GM10248 (cell line): ENCODE measurements at places on chromosomes 6 and 20.

DNA sequence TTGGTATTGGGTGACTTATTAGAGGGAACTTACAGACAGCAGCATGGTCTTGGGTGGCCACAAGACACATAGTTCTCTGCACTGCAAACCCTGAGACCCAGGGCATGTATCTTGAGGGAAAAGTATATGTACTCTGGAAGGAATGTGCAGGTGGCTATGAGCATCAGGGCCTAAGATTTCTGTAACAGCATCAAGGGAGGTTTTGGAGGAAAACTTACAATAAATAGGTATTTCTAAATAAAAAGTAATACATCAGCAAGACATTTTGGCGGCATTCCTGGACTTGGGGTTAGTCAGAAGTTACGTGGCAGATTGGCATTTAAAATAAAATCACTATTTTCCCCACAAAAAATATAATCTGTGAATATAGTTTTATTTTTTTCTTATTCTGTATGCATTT, 8.0 kb upstream of the STX7 start:
- no peak for DNase-seq

- no peak for DNase-seq
Observed at GRCh38 chr20:59814840-59815340, 118.5 kb downstream of the SYCP2 start.

DNA sequence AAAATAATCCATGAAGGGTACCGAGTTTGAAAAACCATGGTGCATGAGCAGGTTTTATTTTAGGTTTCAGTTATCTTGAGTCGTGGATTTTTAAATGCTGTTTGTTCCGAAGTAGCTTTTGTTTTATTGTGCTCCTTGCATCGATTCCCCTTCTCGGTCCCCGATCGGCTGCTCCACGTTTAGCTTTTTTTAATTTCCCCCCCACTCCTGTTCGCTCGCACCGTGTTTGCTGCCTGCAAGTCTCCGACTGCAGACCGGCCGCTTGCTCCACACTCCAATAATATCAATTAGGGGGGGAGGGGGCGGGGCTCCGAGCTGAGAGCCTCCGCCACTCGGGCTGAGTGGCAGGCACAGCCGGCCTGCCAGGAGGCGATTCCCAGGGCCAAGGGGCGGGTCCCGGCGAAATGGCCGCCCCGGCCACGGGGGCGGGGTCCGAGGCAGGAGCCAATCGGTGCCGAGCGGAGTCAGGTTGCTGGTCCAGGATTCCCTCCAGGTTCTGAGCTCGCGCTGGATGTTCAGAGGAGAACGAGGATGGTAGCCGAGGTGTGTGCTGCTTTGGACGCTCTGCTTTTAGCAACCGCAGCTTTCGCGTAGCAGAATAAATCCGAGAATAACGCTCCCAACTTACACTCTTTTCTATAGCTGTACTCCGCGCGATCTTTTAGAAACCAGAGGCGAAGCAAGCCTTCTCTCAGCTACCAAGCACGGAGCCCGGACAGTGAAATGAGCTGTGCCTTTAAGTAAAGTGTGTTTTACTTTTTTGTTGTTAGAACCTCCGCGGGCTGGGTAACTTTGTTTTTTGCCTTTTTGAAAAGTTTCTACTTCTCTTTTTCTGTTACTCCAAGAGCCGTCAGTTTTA, at the start of gene EPHA7:
Gene EPHA7 (minus strand): TSS at position 256 of the 859 bp plus-strand sequence. CDS start 218 bp downstream, at position 38.
- DNase-seq = peak; percentile 81

GRCh38 chr6:46505693-46506512, 14.7 kb upstream of the RCAN2 start:
- no peak for DNase-seq

DNA sequence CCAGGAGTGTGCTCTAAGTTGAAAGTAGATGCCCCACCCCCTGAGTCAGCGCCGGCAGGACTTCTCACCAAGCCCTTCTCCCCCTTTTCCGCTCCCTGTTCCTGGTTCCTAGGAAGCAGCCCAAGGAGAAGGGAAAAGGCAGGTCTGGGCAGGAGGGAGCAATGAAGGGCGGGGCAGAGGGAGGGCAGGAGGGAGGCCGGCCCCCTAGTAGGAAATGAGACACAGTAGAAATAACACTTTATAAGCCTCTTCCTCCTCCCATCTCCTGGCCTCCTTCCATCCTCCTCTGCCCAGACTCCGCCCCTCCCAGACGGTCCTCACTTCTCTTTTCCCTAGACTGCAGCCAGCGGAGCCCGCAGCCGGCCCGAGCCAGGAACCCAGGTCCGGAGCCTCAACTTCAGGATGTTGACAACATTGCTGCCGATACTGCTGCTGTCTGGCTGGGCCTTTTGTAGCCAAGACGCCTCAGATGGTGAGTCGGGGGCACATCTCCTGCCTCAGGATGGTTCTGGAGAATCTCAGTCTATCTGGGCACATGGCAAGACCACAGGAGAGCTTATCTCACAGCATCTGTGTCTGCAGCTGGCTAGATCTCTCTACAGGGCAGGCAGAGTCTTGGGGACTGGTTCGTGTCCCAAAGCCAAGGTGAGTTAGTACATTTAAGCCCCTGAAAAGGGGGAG, at the start of gene PROCR:
Gene PROCR (plus strand): TSS at position 320 of the 681 bp plus-strand sequence. CDS start 83 bp downstream, at position 403.
- peak; percentile 50 for DNase-seq

DNA sequence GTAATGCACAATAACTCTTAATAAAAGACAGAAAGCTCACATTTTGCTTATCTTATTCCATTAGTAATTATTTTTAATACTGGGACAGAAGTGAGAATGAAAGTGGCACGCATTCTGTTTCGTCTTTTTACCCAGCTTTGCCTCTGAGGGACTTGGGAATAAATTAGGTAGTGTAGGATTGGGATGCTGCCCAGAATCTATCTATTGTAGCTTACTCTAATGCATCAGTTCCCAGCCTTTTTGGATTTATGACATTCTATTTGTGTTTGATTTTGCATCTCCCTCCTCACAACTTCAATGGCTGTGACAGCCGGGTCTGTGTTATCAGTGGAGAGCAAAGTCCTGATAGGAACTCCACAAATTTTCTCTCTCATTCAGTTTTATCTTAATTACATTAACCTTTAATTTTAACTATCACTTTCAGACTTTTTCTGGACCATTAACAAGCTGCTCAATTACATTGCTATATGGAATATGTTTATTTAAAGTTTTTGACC, 62.9 kb upstream of the TULP4 start:
- DNase-seq = no peak

- no peak for DNase-seq
Observed at GRCh38 chr6:134249239-134249758, 68.6 kb downstream of the SGK1 start.

GRCh38 chr20:57580478-57581201, 19.7 kb downstream of the PCK1 start:
- DNase-seq = no peak

GRCh38 chr6:158330016-158330415, 17.8 kb downstream of the TULP4 start:
- no peak for DNase-seq

DNA sequence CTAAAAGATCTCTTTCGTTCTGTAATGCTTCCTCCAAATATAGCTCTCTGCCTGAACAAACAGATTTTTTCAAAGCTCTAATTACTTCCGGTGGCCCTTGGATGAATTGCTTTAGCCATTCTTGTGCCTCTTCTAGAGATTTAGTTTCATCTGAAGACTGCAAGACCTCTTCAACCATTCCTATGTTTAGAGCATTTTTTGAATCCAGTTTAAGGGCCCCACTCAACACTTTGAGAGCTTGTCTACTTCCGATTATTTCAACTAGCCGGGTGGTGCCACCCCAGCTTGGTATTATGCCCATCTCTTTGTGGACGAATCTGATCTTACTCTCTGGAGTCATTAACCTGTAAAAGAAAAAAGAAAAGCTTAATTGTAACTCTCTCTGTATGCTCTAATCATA, 23.3 kb downstream of the RNF146 start:
- DNase-seq = no peak

DNA sequence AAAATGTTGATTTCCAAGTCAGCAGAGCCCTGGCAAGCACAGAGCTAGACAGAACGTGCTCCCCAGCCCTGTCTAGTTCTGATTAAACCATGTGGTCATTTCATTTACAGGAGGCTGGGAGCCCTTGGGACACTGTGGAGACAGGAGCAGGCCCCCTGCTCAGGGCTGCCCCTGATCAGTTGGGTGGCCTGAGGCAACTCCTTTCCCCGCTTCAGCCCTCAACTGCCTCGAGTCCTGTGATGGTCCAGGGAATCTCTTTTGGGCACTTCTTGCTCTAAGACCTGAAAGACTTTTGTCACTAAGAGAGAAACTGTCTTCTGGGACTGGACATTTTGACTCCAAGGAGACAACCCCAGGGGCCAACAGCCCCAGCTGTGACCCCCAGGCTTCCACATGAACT, 13.5 kb downstream of the DYNLRB1 start:
- no peak for DNase-seq

- DNase-seq = peak; percentile 73
Observed at GRCh38 chr6:26234421-26235301, 130.3 kb upstream of the BTN3A2 start.

DNA sequence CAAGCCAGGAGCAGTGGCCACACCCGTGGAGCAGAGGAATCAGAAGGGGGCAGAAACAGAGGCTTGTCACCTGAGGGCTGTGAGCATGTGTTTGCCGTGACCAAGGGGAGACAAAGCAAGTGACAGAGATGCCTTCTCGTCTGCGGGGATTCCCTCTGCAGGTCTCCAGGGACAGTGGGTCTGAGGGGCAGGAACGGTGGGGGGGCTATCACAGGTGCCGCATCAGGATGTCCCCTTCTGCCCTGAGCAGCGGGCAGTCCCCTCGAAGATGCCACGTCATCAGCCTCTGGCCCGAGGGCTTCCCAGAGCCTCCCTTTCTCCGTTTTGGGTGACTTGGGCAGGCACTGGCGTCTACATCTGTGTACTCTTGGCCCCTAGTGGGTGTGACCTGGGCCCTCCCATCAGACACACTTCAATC, 338.7 kb downstream of the PREX1 start:
- peak; percentile 51 for DNase-seq

DNA sequence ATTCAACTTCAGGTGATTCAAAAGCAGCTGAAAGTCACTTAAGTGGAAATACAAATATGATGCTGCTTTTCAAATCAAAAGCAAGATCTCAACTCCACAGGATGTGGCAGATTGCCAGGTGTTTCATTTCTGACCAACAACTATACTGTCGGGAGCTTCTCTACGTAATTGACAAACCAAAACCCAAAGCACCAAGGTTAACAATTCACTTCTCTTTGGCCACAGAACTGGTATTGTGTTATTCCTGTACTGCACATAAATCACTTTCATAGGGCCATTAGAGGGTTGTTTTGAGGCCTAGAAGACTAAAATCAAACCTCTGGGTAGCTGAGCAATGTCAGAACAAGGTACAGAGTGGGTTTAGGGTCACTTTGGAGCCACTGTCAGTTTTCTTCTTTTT, 169.7 kb downstream of the HAO1 start:
- no peak for DNase-seq

GRCh38 chr6:35036828-35037663, 104.1 kb downstream of the TCP11 start:
- no peak for DNase-seq

DNA sequence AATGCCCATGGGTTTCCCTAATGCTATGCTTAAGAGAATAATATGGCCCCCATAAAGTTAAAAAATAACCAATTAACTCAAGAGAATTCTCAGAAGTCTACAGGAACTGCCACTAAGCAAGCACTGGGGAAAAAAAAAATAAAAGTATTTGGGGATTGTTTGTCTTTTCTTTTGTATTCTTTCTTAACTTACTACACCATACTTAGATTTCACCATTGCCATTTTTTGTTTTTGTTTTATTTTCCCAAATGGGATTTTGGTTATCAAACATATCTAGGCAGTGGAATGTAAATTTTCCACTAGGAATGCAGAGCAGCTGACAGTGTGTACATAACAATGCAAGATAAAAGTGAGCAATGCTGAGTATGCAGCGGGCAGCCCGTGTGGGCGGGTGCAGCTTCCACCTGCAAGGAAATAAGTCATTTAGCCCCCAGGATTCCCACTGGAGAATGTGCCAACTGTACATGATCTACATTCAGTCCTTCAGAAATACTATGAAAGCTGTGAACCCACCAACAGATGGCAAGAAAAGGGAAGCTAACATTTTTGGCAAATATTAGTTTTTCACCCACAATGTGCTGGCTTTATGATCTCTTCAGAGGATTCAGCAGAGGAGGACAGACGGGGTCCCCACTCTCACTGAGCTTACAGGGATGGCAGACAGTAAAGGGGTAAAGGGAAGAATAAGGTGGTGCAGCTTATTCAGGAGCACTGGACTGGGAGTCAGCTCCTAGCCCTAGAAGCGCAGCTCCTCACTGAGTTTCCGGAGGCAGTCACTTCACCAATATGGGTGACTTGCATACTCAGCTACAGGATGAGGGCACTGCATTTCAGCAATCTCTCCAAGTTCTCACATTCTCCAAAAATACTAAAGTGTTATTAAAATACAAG, 44.4 kb downstream of the DCDC2 start:
- no peak for DNase-seq

DNA sequence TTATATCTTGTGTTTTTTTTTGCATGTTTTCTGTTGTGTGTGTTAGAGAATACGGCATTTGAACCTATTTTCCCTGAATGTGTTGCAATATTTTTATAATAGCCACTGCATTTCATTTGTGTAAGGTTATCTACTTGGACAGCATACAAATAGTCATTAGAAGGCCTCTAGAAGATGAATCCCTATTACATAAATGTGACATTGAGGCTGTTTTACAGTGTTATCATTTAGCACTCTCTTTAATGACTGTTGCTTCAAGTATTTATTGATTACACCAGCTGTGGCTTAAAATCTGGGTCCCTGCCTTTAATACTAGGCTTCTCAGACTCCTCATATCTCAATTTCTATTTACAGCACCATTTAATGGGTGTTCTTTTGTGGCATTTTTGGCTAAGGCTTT, 465.8 kb downstream of the FRK start:
- no peak for DNase-seq

DNA sequence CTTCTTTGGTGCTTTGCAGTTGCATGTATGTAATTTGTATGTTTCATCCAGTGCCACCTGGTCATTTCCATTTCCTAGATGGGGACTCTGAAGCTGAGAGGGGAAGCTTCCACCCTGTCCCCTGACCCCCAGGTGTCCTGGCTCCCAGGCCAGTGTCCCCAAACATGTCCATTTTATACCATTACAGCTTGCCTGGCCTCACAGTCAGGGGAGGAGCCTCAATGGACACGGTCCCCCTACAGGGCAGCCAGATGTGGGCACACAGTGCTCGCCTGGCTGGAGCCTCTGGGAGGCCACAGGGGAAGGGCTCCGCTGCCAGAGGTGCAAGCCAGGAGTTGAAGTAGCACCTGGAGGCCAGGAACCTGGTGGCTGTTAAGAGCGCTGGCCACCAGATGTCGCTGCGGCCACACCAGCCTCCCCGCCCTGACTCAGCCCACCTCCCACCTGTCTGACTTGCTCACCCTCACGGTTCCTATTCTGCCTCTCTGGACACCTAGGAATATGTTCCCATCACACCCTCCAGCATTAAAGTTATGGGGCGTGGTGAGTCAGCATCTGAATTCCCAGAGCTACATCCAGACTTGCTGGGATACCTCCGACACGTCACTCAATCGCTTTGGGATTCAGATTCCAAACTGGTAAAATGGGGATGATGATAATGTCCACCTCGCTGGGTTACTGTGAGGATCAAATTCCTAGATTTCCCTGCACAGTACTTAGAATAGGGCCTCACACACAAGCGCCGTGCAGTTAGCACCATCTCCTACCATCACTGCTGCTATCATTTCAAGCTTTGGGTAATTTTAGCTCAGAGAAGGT, 107.4 kb downstream of the SULF2 start:
- DNase-seq = peak; percentile 85

- no peak for DNase-seq
Observed at GRCh38 chr6:21870076-21870730, 276.7 kb downstream of the SOX4 start.
